ENCODE measurements at places on chromosomes 6 and 20.

DNA sequence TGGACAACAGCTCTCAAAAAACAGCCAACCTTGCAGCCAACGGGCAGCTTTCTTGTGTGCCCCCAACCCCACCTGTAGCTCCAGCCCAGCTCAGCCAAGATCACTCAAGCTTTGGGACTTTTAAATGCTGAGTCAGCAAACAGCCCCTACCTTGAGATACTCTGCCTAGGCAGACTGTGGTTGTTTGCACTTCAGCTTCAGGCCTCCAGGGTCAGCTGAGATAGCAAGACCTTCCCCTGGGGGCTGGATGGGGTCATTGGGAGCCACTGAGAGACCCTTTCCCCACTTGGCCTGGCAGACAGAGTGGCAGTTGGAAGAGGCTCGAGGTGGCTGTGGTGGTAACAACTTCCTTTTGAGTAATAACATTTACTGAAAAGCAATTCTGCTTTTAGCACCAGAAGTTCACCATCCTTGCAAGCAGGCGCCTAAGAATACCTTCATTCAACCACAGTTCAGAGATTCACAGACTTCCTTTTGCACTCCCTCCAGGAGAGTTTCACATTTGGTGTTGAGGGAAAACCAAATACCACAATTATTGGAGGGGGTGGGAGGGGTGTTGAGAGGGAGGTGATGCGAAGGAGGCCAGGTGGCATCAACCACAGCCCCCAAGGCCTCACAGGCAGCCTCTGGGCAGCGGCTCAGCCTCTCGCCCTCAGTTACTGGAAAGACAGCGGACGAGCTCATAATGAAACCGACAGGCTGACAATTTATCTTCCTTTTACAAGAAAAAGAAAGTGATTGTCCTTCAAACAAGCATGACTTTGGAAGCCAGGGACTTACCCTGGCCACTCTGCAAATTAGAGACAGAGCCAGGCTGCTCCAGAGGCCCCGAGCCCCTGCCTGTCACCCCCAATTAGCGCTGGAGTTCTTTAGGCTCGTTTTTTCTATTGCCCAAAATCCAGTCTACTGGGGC lies 148.1 kb downstream of the CEBPB start:
- peak; percentile 86 for DNase-seq

GRCh38 chr6:158879180-158879579 lies 60.0 kb upstream of the EZR start:
- DNase-seq = no peak

DNA sequence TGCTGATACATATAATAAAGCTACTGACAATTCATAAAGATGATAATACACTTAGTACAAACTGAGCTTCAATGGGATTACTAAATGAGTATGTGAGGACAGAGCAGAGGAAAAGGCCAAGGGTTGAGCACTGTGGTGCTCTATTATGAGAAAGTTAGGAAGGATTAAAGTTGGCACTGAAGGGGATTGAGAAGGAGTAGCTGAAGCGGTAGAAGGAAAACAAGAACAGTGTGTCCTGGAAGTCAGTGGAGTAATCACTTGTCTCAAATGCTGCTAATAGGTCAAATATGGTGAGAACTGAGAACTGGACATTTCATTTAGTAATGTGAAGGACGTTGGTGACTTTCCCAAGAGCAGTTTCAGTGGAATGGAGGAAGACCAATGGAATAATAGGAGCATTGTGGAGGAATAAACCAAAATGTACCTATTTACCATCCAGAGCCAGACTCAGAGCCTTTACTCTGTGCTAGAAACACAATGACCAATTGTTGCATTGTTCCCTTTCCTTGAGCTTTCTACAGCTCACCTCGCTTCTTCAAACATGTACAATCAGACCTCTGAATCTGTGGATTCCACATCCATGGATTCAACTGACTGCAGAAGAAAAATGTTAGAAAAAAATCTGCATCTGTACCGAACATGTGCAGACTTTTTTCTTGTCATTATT lies 255.9 kb downstream of the LAMA2 start:
- no peak for DNase-seq

DNA sequence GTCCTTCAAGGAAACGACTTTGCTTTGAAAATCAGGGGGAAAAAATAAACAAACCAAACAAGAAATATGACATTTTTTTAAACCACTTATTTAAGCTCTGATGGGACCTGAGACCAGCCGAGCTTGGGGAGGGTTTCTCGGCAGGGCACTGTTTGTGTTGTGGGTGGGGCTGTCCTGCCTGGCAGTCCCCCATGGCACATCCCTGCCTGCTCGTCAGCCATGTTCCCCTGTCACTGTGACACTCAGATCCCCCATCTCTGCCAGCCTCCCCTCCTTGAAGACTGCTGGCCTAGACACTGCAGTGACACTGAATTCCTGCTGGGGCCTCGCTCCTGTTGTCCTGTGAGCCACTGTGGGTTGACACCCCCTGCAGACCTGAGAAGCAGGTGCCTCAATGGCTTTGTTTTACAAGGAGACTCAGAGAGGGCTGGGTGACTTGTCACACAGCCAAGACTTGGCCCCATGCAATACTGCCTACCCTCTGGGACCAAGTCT lies 95.1 kb upstream of the PTPN1 start:
- no peak for DNase-seq

- DNase-seq = no peak
Measured at GRCh38 chr6:138382498-138383265, 5.0 kb downstream of the SMIM28 start.

DNA sequence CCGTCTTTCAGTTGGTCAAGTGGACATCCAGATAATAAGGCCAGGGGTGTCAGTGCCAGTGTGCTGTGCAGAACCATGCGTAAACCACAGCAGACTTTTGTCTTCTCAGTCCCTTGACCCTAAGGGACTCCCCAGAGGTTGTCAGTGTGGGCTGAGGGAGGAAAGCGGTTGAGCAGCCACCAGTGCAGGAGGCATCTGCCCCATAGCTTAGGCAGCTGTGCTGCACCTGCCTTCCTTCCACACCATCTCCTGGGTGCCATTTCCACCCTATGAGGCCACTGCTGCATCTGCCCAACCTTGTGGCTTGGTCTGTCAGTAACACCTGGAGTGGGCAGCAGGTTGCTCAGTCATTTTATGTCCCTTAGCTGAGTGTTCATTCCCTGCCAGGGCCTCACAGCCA lies 26.0 kb downstream of the PRPF6 start:
- DNase-seq = no peak

DNA sequence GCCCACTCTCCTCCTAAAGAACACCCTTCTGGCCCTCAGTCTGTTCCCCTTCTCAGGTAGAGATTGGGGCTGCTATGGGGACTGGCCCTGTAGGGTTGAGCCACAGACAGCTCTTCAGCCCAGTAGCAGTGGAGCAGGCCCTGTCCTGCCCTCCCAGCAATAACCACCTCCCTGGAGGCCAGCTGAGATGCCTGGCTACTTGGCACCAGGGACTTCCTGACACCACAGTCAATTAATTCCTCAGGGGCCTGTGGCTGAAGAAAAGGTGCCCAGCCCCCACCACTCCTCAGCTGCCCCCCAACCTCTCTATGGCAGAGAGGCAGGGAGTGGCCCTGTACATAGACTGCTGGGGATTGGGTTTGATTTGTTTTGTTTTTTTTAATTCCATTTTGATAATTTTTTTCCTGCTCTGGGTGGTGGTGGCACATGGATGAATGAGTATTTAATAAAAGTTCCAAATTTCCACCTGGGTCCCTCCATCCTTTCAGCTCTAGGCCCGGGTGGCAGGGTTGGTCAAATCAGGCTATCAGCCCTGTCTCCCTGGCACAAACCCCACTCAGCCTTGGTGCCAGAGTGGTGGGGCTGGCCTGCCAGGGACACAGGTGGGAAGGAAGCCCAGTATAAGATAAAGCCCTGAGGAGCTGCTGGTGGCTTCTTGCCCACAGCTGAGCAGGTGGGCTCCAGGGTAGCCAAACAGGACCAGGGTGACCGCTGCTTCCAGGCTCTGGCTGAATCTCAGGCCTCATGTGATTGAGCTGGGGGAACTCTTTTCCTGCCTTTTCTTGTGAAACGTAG lies 1.9 kb upstream of the DEF6 start:
- DNase-seq = no peak

GRCh38 chr20:57047281-57048026 lies 219.0 kb downstream of the BMP7 start:
- no peak for DNase-seq

- DNase-seq = no peak
Measured at GRCh38 chr6:39834278-39834677, 42.1 kb downstream of the DAAM2 start.

DNA sequence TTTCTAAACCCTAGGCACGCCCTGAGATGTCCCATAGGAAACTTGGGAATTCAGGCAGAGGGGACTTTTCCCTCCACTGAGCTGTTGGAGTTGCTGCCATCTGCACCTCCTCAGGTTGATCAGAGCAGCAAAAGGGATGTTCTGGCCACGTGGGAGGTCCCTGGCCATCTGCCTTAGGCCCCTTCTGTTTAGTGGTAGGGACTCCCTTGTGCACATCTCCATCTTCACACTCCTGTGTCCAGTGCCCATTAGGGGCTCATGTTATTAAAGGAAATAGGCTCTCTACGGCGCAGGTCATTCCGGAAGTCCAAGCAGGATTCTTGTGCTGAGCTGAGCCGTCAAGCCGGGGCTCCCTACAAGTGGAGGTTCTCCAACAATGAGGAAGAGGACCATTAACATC lies 237.8 kb upstream of the RIN2 start:
- DNase-seq = no peak

- DNase-seq = no peak
Measured at GRCh38 chr6:35056952-35057351, 84.2 kb downstream of the TCP11 start.

GRCh38 chr20:15924556-15924955 lies 648.7 kb downstream of the KIF16B start:
- no peak for DNase-seq

DNA sequence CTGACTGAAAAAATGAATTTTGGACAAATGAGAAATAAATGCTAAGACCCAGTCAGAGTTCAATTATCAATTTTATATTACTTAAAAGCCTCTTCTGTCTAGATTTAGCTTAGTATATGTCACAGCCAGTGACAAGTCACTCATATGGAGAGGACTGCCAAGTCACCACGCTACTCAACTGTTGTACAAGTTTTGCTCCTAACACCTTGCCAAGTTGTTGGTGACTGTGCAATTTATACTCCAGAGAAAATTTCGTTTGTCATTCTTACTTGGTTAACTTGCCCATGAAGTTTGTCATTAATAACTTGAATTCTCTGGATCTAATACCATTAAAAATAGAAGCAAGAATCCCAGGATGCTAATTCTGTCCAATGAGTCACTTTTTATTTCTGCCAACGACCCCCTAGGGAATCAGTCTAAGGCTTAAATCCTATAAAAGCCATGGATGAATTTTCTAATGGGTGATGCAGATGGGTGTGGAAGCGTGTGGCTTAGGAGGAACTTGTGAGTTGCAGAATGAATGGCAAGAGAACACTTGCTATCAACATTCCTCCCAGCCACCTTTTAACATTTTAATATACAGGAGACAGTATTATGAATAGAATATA lies 30.4 kb upstream of the FBXO30 start:
- no peak for DNase-seq

Measured in DND-41 (cell line).